CD4-positive, alpha-beta T cell treated with Interleukin-12 subunit alpha and Interleukin-12 subunit beta, for 1 hour (primary cell): ENCODE measurements at places on chromosomes 13 and 19.
A peak's percentile ranks its signal among the peaks of the same experiment; 100 is the strongest.

DNA sequence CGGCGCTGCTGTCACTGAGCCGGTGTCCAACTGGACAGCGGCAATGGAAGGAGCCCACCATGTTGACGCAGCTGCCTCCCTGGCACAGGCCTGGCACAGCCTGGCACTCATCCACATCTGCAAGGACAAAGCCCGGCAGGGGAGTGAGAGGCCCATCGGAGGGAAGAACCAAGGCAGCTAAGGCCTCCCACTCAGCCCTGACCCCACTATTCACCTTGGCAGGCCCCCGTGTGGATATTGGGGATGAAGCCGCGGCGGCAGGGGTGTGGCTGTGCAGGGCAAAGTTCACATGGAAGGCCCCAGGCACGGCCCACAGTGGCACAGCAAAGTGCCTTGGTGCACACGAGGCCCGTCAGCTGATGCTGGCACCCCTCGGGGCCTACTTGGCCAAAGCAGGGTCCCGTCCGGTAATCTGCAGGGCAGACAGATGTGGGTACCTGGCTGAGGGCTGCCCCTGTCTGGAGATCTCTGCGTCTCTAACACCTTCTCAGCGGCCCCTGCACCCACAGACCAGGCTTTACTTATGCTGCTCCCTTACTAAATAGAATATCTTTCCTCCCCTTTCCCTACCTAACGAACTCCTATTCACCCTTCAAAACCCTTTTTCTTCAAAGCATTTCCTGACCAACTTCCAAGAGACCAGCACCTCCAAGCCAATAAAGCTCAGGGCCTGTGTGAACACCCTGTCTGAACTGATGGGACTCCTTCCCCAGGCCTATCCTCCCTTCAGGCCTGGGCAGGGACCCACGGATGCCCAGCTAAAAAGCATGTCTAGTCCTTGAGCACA lies 7.5 kb downstream of the FBN3 start:
- no peak for DNase-seq

DNA sequence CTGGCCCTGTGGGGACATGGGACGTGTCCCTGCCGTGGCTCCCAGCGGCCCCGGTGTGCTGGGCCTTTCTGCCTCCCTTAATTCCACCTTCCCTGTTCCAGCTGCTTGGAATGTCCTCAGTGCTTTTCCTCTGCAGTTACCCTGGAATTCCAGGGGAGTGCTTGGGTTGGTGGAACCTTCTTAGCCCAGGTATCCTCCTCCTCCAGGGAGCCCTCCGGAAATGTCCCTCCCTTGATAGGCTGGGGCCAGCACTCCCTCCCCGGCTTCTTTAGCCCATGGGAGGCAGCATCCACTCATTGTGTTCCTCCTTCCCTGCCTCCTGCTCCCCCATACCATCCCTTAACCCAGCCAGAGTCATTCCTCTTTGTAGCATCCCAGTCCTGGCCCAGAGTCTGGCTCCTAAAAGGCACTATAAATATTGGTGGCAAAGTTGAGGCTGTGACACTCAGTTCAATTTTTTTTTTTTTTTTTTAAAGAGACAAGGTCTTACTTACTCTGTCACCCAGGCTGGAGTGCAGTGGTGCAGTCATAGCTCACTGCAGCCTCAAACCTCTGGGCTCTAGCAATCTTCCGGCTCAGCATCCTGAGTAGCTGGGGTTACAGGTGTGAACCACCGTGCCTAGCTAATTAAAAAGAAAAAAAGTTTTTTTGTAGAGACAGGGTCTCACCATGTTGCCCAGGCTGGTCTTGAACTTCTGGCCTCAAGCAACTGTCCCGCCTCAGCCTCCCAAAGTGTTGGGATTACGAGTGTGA lies 13.7 kb upstream of the SLC7A10 start:
- DNase-seq = peak; percentile 28

GRCh38 chr13:100983111-100983510 lies 308.5 kb upstream of the TMTC4 start:
- DNase-seq = no peak

DNA sequence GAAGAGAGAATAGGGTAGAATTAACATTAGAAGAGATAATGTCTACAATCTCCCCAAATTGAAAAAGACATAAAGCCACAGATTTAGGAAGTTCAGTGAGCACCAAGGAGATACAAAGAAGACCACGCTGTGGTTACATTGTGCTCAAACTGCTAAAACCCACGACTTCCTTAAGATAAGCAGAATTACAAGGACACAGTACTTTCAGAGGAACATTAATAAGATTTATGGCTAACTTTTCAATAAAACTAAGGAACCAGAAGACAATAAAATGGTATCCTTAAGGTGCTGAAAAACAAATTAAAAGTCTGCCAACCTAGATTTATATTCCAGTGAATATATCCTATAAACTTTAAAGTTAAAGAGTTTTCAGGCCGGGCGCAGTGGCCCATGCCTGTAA lies 7.4 kb upstream of the IL17D start:
- DNase-seq = no peak

DNA sequence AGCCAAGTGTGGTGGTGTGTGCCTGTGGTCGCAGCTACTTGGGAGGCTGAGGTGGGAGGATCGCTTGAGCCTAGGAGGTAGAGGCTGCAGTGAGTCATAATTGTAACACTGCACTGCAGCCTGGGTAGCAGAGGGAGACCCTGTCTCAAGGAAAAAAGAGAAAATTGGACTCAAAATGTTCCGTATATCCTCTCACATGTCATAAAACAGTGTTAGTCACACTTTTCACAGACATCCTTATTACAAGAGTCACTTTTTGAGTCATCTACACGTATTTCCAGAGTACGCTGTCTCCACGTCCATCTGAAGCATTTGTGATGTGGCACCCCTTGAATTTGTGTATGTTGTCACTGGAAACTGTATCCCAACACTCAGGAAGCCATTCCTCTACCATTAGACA lies 133.0 kb downstream of the SIPA1L3 start:
- DNase-seq = no peak

- DNase-seq = no peak
Observed at GRCh38 chr13:61485128-61485765, 69.6 kb upstream of the PCDH20 start.

- no peak for DNase-seq
Observed at GRCh38 chr13:100305398-100305797, 216.5 kb downstream of the PCCA start.

DNA sequence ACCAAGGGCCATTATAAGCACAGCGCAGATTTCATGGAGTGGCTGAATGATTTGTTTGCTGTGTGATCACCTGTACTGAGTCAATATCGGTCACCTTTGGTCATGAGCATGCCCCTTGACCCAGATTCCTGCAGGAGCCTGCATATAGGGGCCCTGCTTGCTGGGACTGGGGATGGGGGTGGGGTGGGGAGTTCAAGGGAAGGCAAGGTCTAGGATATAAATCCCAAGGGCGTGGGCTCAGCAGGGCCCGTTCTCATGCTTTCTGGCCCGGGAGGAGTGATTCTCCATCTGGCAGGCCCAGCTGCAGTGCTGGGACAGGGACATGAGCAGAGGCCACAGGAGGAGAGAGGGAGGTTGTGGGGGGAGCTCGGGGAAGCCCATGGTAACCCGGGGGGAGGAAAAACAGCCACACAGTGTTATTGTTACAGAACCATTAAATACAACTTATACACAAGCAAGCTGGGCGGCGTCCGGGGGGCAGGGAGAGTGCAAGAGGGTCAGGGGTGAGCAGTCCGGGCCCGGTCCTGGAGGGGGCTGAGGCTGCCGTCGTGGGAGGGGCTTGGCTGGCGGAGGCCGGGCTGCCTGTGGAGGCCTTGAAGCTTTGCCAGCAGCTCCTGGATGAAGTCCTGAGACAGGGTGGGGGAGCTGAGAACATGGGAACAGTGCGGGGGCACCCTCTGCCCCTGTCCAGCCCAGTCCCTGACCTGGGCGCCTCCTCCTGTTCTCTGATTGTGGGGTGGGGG lies 5.2 kb downstream of the PPP1R14A start:
- no peak for DNase-seq

DNA sequence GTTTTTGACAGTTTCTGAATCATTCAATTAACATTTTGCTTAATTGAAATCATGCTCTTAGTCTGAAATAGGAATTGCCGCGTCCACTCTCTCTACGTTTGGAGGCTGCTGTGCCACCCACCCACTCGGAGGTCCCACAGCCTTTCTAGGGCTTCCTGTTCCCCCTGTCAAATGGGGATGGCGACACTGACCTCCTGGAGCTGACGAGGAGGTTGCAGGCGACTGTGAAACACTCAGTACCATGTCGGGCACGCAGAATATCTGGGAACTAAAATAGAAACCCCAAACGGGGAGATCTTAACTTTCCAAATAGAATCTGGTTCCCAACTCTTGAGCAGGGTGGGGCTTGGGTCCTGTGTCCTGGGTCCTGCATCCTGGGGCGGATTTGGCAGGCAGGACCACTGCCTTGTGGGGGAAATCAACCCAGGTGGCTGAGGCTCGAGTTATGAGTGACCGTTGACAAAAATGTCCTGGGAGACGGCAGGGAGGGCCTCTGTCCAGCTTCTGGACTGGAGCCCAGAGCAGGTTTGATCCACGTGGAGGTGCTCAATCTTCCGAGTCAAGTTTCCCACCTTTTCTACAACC lies 124.6 kb downstream of the RAB20 start:
- DNase-seq = no peak

DNA sequence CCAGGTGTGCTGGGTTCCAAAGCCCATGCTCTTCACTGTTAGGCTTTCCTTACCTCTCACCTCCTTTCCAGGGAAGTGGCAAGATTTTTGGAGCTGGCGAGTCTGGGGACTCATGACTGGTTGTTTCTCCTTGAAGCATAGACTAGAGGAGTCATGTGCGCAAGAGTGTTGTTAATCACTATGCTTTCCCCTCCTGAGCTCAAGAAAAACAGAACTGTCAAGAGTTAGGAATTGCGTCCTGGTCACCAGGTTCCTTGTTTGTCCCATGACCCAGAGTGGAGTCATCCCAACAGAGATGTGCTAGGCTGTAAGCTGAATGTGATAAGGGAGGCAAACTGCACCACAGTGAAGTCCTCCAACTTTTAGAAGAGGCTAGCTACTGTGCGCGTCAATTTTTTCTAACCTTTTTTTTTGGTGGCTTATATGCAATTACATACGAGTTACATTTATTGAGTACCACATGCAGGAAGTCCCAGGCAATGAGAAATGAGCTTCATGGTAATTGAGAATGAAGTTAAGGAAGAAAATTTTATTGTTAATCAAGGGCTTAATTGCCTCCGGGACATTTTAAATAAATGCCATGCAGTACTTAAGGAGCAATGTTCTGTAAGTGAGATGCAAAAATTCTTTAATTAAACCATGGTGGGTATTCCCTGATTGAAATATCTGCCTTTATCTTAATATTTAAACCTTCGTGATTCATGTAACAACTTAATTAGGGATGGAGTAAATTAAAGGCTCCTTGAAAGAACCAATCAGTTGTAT lies 233.9 kb downstream of the ZIC5 start:
- DNase-seq = no peak

DNA sequence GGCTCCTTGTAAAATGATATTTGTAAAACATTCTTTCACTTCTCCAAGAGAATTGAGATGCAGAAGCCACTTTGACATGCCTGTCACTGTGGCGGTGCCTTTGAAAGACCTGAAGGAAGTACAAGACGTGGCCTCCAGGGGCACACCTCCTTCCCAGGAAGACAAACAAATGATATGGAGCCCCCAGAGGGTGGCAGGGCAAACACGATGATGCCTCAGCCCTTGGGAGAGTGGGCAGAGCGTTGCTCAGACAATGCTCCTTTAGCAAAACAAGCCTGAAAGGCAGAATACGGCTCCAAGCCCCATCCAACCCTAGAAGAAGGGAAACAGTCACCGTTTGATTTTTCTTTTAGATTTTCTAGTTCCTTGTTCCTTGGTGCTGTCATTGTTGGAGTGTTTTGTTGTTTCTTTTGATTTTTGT lies 9.2 kb upstream of the ATP12A start:
- DNase-seq = no peak

DNA sequence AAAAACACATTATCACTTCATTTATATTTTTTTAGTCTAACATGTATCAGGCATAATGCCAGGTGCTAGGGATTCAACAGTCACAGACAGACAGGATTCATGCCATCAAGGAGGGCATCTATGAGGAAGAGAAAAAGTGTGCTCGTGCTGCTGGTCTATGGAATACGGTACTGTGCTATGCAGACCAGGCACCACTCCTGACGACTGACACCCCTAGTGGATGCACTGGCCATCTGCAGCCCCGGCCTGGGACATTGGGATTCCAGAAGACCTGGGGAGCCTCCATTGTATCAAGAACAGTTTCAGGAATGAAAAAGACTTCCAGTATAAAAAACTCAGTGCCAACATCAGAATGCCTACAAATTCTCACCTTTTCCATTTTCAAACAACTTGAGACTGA lies 94.0 kb downstream of the KLF12 start:
- peak; percentile 27 for DNase-seq

GRCh38 chr19:47609906-47610894 lies 1.3 kb downstream of the BICRA start:
- DNase-seq = peak; percentile 61

DNA sequence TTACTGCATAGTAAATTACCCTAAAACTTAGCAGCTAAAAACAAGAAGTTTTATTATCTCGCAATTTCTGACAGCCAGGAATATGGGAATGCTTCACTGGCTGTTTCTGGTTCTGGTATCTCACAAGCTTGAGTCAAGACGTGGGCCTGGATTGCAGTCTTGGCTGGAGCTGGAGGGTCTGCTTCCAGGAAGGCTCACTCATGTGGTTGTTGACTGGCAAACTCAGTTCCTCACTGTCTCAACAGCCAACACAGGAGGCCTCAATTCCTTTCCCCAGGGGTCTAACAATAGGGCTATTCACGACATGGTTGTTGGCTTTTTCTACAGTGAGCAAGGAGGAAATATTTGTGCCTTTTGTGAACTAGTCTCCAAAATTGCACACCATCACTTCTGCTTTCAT lies 146.3 kb downstream of the GPC5 start:
- no peak for DNase-seq

GRCh38 chr19:41905273-41906002 lies 22.5 kb downstream of the ARHGEF1 start:
- DNase-seq = no peak

DNA sequence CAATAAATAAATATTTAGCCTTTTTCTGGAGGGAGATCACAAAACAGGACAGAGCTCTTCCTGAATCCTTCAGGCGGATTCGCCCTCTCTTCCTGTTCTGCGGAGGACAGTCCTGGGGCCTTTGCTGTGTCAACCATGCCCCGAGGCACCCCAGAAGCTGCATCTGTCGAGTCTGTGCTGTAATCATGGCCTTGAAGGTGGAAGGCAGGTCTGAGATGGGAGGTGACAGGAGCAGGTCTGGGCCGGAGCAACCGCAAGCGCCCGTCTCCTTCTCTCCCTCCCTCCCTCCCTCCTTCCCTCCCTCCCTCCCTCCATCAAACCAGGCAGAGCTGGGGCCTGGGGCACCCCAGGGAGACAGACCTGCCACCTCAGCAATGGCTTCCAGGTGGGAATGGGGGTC lies 4.6 kb upstream of the FXYD3 start:
- DNase-seq = no peak

DNA sequence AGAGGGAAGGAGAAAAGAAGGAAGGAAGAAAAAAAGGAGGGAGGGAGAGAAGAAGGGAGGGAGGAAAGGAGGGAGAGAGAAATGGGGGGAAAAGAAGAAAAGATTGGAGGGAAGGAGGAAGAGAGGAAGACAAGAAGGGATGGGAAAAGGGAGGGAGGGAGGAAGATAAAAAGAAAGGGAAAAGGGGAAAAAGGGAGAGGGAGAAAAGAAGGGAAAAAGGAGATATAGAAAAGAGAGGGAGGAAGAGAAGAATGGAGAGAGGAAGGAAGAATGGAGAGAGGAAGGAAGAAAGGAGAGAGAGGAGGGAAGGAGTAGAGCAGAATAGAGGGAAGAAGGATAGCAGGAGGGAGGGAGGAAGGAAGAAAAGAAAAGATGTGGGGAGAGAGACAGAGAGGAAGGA lies 334.6 kb downstream of the TSHZ3 start:
- DNase-seq = no peak
